ENCODE measurements at places on chromosomes 3 and 15.
A peak's percentile ranks its signal among the peaks of the same experiment; 100 is the strongest.

- peak; percentile 60 for DNase-seq
Observed at GRCh38 chr15:41778521-41778920, 4.2 kb downstream of the MAPKBP1 start.

DNA sequence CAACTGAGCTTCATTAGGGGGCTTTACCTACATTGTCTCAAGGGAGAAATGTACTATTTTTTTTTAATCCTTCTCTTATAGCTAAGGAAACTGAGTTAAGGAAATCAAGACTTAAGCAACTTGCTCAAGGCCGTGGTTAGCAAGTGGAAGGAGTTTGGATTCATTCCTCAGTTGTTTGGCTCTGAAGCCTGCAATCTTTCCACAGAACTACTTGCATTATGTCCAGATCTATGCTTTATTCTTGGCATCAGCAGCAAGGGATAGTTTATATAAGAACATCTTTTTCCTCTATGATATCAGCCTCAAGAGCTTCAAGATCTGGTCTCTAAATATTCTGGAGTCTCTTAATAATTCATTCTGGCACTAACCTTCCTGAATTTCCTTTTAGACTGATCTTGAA is 182.4 kb downstream of the SV2B start:
- DNase-seq: no peak

GRCh38 chr3:112539825-112540650 is 21.7 kb downstream of the ATG3 start:
- DNase-seq: no peak

DNA sequence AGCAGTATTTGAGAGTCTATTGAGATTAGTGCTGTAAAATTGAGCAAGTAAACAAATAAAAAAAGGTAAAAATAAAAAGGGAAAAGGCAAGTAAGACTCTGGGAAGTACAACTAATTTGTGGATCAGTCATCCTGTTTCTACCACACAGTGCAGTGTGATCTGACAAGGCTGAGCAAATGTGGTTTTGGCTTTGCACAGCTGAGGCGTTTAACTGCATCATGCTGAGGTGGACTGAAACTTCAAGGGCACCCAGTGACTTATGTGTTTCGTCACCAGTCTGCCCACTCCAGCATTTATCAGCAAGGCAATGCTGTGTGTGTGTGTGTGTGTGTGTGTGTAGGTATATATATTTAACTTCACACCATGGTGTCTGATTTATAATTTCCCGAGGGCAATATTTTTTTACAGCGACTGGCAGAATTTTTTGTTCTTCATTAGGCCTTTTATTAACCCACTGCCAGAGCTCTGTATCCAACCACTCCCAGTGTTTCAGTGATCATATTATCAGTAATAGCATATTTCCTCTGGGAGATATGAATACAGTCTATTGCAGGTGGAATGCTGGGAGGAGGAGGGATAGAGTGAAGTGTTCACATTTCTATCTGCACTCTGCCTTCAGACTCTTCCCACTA is 131.5 kb upstream of the SATB1 start:
- DNase-seq: no peak

DNA sequence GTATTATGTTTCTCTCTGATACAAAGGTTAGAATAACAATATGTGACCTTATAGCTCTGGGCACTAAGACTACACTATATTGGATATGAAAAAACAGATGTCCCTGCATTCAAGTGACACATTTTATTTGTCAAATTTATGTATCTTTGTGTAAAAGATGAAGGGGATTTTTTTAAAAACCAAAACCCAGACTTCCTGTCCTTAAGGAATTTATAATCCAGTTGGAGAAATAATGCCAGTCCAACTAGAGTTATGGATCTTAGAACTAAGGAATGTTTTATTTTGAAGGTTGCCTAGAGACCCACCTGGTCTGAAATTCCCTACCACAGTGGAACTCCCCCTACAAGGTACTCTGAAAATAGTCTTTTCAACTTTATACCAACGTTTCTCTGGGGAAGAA is 33.3 kb upstream of the PIK3CB start:
- no peak for DNase-seq

DNA sequence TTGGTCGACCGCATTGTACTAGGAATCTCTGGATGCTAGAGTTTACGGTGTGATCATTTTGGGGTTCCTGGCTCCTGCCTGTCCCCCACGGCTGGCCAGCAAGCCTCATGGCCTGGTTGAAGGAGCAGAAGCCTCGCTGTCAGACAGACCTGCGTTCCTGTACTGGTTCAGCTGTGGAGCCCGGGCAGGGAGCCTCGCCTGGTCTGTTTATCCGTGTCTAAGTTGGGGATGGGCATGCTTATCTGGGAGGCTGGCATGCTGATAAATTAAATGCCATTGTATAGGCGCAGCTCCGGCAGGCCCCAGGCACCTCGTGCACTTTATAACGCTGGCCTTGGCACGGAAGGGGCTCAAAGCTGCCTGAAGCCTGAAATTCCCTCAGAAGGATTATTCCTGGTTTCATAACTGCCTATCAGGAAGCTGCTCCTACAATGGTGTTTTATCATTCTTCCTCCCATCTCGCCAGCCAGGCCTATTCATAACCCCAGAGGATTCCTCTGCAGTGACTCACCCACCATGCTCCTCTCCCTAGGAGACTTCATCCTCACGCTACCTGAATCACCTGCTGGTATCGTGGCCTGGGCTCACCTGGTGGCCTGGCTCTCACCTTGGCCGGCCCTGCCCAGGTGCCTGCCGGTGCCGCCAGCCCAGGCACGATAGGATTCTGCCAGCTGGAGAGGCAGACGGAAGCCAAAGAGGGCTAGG is 110.9 kb downstream of the ASB7 start:
- peak; percentile 79 for DNase-seq

- no peak for DNase-seq
Observed at GRCh38 chr3:64397573-64397972, 172.3 kb upstream of the PRICKLE2 start.

DNA sequence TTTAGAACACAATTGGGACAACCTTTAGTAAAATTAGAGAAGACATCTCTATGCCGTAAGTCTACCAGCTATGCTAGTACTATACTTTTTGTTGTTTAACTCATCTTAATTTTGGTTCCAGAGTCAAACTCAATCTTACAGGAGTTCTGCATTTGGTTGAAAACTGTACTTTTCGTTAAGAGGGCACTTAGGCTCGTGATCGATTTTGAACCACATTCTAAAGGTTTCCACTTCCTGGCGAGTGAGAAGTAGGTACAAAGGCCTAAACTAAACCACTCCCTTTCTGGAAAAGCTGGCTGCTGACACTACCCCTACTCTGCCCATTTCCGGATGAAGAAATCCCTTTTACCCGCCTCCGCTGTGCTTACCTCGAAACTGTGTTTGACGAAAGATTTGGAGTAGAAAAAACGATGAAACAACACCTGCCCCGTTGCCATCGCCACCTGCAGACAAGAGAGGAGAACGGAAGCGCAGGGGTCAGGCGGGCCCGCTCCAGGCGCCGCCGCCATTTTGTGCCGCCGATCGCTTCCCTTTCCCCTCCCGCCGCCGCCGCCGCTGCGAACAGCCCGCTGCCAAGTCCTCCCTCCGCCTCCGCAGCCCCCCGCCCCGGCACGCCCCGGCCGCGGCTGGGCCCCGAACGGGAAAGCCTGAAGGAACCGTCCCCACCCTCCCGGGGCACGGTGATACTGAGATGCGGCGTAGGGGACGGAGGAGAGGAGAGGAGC is 748 bp downstream of the CCNL1 start:
- DNase-seq: peak; percentile 48

- DNase-seq: no peak
Observed at GRCh38 chr3:44513513-44513912, 36.0 kb upstream of the ZNF445 start.

GRCh38 chr3:37886395-37886794 is 24.7 kb downstream of the CTDSPL start:
- no peak for DNase-seq

DNA sequence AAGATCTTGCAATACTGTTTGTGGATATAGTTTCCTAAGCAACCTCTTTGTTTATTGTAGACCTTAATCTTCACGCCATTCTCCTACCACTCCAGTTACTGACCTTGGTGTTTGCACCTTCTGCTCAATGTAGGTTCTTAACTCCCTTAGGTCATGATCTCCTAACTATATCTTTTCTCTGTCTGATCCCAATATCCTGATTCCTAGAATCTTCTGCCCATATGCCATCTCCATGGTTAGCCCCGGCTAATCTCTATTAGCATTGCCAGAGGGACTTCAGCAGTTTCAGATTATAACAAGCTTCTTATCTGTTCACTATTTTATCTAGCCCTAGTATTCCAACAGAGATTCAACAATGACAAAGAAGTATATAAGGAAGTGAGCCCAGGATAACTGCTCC is 64.9 kb downstream of the IMPG2 start:
- no peak for DNase-seq

DNA sequence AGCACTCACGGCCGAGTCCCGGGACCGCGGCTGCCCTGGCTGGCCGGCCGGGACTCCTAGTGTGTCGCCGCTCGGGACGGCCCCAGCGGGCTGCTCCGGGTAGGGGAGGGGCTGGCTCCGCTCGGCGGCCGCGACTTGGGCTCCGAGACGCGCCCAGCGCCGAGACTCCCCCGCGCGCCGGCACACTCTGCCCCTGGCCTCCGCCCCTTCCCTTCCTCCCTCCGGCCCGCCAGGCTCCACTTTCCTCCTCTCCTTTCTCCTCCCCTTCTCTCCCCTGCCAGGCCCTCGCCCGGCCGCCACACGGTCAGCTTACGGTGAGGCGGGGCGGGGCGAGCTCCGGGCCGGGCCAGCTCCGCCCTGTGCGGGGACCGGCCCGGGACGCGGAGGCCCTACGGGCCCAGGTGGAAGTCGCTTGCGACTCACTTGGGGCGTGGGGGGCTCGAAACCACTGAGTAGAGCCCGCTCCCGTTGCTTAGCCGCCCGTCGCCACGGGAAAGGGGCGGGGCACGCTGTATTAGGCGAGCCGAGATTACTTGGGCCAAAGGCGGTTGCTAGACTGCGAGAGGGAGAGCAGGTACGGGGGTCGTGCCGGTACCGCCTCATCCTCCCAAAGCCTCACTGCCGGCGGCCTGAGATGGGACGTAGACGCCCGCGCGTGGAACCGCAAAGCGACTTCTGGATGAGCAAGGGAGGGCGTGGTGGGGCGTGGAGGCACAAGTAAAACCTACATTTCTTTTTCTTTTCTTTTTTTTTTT is at the start of gene ITGB5:
Gene ITGB5 (minus strand): TSS at position 189 of the 755 bp plus-strand sequence. CDS start 365 bp downstream, outside the sequence.
- DNase-seq: peak; percentile 85

DNA sequence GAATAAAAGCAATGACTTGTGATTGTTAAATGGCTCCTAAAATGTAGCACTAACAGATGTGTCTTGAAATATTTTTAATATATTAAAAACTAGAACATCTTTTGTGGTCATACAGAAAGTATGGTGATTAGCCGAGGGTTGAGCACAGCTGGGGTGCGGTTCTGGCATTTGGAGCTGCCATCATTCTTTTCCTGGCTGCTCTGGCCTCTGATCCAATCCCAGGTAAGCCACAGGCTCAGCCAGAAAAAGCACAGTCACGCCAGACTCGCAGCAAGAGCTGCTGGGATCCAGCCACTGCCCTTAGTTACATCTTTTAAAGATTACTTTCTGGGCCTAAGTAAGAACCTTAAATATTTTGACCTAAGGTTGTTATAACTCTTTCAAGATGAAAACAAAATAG is 196.8 kb downstream of the PLCL2 start:
- no peak for DNase-seq

- DNase-seq: no peak
Observed at GRCh38 chr15:22908830-22909229, 70.4 kb downstream of the NIPA2 start.

DNA sequence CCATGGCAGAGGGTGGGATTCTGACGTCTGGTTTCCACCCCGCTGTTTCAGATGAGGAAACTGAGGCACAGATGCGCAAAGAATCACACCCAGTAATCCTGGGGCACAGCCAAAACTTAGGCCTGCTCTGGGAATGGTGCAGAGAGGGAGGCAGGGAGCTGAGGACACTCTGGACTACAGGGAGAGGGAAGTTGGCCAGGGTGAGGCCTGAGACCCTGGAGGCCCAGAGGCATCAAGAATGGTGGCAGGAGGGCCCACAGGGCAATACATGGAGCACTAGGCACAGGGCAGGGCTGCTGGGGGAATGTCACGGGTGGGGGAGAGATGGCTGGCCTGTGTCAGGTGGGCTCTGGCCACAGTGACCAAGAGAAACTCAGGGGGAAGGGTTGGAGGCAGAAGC is 63.6 kb downstream of the TLE3 start:
- no peak for DNase-seq

DNA sequence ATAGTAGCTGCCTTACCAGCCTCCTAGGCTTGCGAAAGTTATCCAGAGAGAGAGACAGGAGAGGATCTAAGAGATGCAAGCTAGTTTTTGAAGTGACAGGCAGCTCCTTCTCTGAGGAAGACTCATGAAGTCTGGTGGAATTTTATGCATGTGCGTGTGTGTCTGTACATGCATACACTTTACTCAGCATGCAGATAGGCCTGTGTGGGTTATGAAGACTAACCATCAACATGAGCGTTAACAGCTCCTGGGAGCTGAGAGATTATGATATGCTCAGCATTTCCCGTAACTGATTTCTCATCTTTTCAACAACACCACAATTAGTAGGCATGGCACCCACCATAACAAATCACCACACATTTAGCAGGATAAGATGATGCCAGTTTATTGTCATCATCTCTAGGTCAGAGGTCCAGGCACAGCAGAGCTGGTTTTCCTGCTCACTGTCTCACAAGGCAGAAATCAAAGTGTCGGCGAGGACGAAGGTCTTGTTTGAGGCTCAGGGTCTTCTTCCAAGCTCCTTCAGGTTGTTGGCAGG is 239.5 kb downstream of the CACNA2D3 start:
- no peak for DNase-seq

- peak; percentile 53 for DNase-seq
Observed at GRCh38 chr15:83695246-83695645, 41.3 kb downstream of the ADAMTSL3 start.

- DNase-seq: no peak
Observed at GRCh38 chr15:31353931-31354330, 27.3 kb downstream of the KLF13 start.
